Activated CD4-positive, alpha-beta T cell treated with anti-CD3 and anti-CD28 coated beads, Interleukin-2, amount 10 ng/mL, durations not matched to agents 7 days and 5 days (primary cell): ENCODE measurements at places on chromosomes 11 and 22. TPM values are rescaled to one million over a fixed set of nuclear protein-coding genes. Genes with fewer than 3 reads are reported as not detected.

GRCh38 chr11:76162336-76163288 lies 43.7 kb downstream of the WNT11 start:
- no peak for DNase-seq
- no peaks in the 10 kb centered on the region for H3K27me3 ChIP-seq
- H3K4me3 ChIP-seq = no peak overlapping the region
- H3K27ac ChIP-seq = no peak overlapping the region

- H3K27ac ChIP-seq = no peak overlapping the region
- no peaks in the 10 kb centered on the region for H3K4me1 ChIP-seq
- H3K27me3 ChIP-seq = no peaks in the 10 kb centered on the region
- no peaks in the 10 kb centered on the region for H3K36me3 ChIP-seq
- H3K4me3 ChIP-seq = no peak overlapping the region
Observed at GRCh38 chr11:112477581-112478317, 217.1 kb upstream of the PLET1 start.

DNA sequence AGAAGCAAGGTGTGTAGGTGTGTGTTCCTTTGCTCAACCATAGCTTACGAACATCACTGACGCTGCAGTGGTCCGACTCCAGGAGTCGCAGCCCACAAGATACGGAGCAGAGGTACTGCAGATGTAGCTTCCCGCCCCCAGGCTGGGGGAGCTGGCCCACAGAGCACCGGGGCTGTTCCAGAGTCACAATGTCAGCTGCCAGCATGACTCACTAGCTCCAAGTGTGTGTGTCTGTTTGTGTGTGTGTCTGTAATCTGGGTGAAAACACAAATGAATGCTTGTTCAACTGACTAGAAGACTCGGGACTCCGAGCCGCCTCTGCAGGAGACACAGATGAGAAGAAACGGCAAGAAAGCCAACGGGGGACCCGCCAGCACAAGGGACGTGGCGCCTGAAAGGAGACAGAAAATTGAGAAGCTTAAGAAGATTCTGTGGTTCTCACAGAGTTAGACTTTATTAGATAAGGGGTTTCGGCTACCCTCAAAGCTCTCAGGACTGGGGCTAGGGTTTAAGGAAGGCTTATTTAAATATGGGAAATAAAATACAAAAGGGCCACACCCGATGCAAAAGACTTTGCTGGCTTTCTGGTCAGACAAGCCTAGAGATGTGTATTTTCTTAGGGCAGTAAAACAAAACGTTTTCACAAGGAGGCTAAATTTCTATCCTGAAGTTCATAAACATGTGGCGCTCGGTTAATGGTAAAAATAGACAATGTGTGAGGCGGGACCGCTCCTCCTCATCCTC lies 10.7 kb downstream of the VSIG10L2 start:
- no peaks in the 10 kb centered on the region for H3K36me3 ChIP-seq
- H3K4me1 ChIP-seq = peaks cover 5% of the 10 kb centered on the region
- no peak overlapping the region for H3K4me3 ChIP-seq

- H3K4me3 ChIP-seq = no peak overlapping the region
- H3K27me3 ChIP-seq = no peaks in the 10 kb centered on the region
- no peak for DNase-seq
- H3K36me3 ChIP-seq = peaks cover 5% of the 10 kb centered on the region
Observed at GRCh38 chr22:40506762-40507161, 129.8 kb downstream of the MRTFA start.

DNA sequence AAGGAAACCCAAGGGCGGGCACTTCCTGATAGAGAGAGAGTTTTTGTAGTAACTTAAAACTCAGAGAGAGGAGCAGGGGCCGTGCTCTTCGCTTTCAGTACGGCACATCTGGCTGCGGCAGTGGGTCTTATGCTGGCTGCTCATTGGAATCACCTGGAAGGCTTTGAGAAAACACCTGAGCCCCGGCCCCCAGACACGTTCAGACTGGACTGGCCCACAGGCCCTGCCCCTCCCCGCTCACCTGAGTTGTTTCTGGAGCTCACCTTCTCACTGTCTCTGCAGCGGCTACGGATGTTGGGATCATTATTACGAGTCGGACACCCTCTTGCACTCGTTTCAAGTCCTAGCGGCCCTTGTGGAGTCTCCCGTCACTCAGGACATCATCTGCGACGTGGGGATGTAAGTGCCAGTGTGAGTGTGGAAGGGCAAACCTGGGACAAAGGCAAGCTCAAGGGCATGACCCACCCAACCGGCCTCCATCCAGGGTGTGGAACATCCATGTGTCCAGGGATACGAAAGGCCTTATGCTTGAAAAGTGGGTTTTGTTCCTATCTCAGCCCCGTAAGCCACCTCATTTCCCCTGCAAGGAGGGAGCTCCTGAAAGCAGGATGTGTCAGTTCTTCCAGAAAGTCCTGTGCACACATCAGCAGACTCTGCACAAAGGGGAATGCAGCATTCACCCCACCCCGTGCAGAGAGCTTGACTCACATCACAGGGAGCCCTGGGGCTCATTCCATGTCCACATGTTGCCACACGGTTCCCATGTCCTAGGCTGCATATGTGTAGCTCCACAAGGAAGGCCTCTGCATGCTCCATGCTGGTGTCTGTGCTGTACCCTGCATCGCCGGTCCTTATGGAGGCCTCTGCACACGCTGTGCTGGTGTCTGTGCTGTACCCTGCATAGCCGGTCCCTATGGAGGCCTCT lies 5.4 kb downstream of the NADSYN1 start:
- no peak overlapping the region for H3K4me3 ChIP-seq
- no peaks in the 10 kb centered on the region for H3K27me3 ChIP-seq
- peaks cover 53% of the 10 kb centered on the region for H3K36me3 ChIP-seq
- H3K4me1 ChIP-seq = peaks cover 30% of the 10 kb centered on the region
- no peak for DNase-seq

DNA sequence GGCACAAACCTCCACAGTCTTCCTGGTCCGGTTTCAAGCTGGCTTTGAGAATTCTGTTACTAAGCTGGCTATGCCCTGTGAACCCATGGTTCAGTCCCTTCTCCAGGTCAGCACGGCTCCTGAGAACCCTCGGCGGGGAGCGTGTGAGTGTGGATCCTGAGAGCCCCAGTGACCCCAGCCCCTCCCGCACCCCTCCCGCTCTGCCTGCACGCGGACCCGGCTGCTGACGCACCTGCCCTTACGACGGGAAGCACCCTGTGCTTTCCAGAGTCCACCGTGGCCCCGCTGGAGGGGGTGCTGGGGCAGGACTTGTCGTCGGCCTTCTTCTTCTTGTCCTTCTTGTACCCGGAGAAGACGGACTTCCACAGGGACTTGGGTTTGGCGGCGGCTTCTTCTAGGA lies 42.8 kb upstream of the BID start:
- no peaks in the 10 kb centered on the region for H3K27me3 ChIP-seq
- no peak for DNase-seq
- H3K36me3 ChIP-seq = no peaks in the 10 kb centered on the region
- H3K27ac ChIP-seq = no peak overlapping the region

GRCh38 chr11:14645985-14646900 lies 2.6 kb downstream of the PDE3B start:
- peak overlapping the region; percentile 82 for H3K4me3 ChIP-seq
- H3K27ac ChIP-seq = peak overlapping the region; percentile 75
- H3K27me3 ChIP-seq = no peaks in the 10 kb centered on the region
- peaks cover 51% of the 10 kb centered on the region for H3K4me1 ChIP-seq
- H3K36me3 ChIP-seq = peaks cover 63% of the 10 kb centered on the region
- DNase-seq = peak; percentile 41

DNA sequence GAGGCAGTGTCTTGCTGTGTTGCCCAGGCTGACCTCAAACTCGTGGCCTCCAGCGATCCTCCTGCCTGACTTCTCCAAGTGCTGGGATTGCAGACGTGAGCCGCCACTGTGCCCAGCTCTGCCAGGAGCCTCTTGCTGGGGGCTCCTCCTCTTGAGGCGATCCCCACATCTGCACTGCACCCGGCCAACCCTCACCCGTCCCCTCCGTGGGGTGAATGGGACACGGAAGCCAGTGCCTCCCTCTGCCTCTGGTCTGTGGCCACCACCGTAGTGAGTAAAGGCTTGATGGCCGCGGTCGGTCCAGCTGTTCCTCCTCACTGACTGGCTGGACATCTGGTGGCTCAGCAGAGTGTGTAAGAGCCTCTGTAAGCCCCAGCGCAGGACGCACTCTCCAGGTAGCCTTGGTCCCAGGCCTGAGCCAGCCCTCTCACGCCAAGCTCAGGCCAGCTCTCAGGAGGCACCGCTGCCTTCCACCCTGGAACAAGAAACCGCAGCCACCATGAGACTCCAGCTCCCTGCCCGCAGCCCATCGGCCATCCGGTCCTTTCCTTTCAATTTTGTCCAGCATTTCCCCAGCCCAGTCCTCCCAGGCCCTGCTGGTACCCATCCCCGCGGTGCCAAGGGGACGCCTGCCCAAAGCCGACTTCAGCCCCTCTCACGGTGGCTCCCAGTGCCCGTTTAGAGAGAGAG lies 100.3 kb downstream of the BRD1 start:
- H3K4me3 ChIP-seq = no peak overlapping the region
- no peak overlapping the region for H3K27ac ChIP-seq
- peaks cover 57% of the 10 kb centered on the region for H3K27me3 ChIP-seq
- peaks cover 15% of the 10 kb centered on the region for H3K4me1 ChIP-seq

- H3K4me3 ChIP-seq = no peak overlapping the region
- H3K4me1 ChIP-seq = no peaks in the 10 kb centered on the region
- H3K36me3 ChIP-seq = no peaks in the 10 kb centered on the region
- peaks cover 14% of the 10 kb centered on the region for H3K27me3 ChIP-seq
- H3K27ac ChIP-seq = no peak overlapping the region
- no peak for DNase-seq
Observed at GRCh38 chr22:19238900-19239299, 52.6 kb downstream of the CLTCL1 start.

DNA sequence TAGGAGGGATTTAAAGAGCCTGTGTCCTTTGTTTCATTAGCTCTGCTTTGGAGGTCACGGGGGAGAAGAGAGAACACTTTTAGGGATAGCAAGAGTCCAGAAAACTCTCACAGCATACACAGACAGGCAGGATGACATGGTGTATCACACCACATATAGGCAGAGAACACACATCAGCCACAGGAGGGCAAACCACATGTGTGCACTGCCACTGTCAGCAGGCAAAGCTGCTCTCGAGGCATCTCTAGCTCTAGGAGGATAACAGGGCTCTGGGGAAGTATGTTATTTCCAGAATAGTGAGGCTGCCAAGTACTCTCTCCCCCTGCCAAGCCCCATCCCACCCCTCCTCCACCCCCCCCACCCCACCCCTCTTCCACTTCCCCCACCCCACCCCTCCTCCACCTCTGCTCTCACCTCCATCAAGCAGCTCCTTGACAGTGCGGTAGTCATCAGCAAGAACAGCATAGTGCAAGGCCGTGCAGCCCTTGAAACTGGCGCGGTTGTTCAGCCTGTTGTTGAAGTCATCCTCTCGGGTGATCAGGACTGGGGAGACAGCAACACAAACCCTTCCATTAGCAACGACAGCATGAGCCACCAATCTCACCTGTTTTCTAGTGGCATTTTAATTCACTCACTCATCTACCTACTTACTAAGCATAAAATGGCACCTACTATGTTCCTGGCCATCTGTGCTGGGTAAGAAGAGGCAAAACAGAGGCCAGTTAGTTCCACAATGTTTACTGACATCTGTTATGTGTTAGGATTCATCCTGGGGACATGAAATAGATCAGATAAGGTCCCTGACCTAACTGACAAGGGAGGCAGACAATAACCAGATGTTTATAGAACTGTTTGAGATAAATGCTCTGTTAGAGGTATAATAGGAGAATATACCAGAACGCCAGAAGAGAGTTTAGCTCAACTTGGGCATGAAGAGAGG lies 75.6 kb downstream of the CLPB start:
- H3K27ac ChIP-seq = no peak overlapping the region
- H3K36me3 ChIP-seq = no peaks in the 10 kb centered on the region
- H3K27me3 ChIP-seq = no peaks in the 10 kb centered on the region
- H3K4me3 ChIP-seq = no peak overlapping the region

DNA sequence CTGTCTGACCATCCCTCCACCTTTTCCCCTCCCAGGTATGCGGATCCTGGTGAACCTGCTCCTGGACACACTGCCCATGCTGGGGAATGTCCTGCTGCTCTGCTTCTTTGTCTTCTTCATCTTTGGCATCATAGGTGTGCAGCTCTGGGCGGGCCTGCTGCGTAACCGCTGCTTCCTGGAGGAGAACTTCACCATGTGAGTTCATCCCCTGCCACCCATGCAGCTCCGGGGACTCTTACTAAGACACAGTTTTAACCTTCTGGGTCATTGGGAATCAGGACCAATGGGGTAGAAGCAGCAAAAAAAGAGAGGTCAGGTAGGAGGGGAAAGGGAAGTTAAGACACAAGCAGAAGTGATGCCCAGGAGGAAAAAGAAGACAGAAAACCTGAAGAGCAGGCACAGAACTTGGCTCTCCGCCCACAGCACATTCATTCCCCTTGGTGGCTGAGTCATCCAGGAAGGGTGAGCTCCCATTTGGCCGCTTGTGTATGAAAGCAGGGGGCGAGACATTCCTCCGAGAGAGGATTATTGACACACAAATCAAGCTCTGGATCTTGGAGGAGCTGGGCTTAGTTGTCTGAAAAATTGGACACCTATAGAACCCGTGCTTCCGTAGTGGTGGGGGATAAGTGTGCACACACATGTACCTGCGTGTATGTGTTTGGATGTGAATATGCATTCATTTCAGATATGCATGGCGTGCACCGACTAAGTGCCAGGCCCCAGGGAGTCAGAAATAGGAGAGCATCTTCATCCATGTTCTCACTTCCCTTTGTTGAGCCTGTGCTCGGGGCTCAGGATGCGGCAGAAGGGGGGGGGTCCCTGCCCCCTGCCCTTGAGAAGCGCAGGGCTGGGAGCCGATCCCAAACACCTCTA lies 64.2 kb downstream of the CACNA1I start:
- no peak overlapping the region for H3K4me3 ChIP-seq
- no peaks in the 10 kb centered on the region for H3K36me3 ChIP-seq
- no peak for DNase-seq
- H3K27me3 ChIP-seq = peaks cover 2% of the 10 kb centered on the region
- H3K27ac ChIP-seq = no peak overlapping the region

DNA sequence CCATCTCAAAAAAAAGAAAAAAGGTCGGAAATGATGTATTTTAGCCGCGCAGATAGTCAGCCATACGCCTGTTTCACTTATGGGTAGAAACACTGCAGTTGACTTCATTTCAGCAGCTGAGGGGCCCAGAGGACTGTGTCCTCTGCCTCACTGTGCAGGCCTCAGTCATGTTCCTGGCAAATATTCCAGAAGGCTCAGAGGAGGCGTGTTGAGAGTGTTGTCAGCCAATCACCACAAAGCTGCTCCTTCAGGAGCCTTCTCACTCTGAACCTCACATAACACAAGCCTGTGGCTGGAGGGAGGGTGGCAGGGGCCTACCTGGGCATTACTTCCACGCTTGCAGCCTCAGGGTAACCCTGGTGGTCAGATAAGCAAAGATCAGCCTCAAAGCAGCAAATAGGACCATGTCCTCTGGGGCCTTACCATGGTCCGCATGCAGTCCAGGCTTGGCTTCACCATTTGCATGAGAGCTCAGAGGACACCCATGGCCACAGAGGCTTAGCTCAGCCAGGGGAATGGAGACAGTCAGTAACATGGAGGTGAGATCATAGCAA lies 17.3 kb upstream of the TREH start:
- peaks cover 46% of the 10 kb centered on the region for H3K4me1 ChIP-seq
- peaks cover 8% of the 10 kb centered on the region for H3K36me3 ChIP-seq
- H3K4me3 ChIP-seq = no peak overlapping the region
- no peak for DNase-seq
- H3K27ac ChIP-seq = no peak overlapping the region
- H3K27me3 ChIP-seq = no peaks in the 10 kb centered on the region

IL17REL gene
- total RNA-seq = not detected

OR52E8 gene
- total RNA-seq = not detected

CCDC157 gene
- 3.5 TPM for total RNA-seq
